ENCODE measurements at places on chromosomes 5 and 9.

DNA sequence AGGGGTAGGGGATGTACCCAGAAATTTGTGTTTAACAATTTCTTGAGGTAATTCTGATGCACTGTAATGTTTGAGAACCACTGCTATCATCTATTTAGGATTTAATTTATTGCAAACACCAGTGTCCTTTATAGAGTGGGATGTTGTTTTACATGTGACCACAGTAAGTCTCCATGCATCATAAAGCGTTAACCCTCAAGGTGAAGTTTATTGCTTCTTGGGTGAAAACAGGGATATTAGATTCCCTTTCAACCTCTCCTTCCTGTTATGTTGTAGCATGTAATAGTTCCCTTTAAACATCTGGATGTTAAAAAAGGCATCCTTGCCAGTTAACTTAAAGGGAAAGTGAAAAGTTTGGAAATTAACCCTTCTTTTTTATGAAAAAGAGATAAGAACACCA, 35.8 kb upstream of the ATG10 start:
- DNase-seq, result no peak

GRCh38 chr9:129624168-129624759, 1.7 kb upstream of the NTMT1 start:
- no peak for DNase-seq

DNA sequence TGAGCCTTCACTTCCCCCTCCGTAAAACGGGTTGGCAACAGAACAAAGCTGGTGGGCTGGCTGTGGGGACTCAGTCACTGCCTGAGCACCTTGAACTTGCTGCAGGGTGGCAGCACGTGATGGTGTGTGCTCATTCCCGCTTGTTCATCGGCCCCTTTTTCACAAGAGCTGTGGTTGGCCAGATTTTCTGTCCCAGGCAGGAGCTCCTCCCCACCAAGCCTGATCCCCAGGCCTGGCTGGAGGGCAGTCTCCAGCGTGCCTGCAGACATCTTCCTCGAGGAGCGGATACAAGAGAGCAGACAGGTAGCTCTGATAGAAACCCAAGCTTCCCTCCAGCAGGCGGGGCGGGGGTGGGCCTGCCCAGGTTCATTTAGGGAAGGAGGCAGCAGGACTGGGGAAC, 61.9 kb upstream of the ORM1 start:
- DNase-seq, result no peak

DNA sequence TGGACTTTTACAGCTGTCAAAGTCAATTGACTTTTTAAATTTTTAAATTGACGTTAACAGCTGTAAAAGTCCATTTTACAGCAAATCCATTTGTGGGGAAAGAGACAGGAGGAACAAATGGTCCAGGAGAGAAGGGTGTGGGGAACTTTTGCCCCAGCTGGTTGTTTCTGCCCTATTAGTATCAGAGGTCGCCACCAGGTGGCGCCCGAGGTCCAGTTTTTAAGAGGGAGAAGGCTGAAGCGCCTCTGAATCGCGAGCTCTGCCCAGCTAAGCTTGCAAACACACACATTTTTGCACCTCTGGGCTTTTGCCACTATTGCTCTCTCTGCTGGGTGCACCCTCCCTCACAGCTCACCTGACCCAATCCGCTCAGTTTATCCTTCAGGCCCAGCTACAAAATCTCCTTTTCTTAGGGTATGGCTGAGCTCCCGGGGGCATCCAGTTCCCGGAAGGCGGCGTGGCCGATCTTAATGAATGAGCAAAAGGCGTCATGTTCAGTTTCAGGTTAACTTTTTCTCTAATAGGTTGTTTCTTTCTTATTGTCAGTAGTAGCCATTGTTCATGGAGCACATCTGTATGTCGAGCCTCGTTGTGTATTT, 6.3 kb upstream of the TTLL11 start:
- peak; percentile 67 for DNase-seq

- DNase-seq, result no peak
These were observed 25.2 kb downstream of the RALGPS1 start for GRCh38 chr9:126939821-126940221.

- no peak for DNase-seq
These were observed 41.2 kb downstream of the MOCS2 start for GRCh38 chr5:53068291-53068836.

DNA sequence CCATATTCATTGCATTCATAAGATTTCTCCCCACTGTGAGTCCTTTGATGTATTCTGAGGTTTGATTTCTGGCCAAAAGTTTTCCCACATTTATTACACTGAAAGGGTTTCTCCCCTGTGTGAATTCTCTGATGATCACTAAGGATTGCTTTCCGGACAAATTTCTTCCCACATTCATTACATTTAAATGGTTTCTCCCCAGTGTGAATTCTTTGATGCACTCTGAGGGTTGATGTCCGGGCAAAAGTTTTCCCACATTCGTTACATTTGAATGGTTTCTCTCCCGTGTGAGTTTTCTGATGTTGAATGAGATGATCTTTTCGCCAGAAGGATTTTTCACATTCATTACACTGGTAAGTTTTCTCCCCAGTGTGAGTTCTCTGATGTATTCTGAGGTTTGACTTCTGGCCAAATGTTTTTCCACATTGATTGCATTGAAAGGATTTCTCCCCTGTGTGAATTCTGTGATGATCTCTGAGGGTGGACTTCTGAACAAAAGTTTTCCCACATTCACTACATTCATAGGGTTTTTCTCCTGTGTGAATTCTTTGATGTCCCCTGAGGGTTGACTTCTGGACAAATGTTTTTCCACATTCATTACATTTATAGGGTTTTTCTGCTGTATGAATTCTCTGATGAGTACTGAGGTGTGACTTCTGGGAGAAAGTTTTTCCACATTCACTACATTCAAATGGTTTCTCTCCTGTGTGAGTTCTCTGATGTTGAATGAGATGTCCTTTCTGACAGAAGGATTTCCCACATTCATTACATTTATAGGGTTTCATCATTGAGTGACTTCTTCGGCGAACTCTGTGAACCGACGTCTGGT, 18.8 kb downstream of the ZNF510 start:
- no peak for DNase-seq

- DNase-seq, result no peak
These were observed 23.7 kb downstream of the CWC27 start for GRCh38 chr5:64792469-64792868.

DNA sequence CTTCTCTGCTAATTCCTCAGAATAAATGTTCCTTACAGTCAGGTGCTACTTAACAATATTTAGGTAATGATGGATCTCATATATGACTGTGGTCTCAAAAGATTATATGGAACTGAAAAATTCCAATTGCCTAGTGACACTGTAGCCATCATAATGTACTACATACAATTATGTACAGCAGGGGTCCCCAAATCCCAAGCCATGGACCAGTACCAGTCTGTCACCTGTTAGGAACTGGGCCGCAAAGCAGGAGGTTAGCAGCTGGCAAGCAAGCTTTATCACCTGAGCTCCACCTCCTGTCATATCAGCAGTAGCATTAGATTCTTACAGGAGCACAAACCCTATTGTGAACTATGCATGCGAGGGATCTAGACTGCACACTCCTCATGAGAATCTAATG, 69.6 kb downstream of the NR2F1-AS1 start:
- DNase-seq, result no peak

DNA sequence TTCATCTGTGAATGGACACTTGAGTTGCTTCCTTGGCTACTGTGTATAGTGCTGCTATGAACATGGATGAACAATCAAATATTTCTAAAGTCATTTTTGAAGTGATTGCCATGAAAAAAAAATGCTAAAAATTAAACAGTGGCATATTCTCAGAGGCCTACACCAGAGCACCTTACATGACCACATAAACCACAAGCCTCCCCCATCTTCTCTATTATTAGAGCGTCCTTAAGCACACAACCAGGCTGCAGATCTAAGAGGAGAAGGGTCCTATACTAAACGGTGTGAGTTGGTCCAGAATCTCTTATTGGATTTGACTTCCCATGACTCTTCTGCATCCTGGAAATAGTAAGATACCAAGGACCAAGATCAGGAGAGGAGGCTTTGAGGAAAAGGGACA, 34.3 kb downstream of the PCA3 start:
- no peak for DNase-seq

DNA sequence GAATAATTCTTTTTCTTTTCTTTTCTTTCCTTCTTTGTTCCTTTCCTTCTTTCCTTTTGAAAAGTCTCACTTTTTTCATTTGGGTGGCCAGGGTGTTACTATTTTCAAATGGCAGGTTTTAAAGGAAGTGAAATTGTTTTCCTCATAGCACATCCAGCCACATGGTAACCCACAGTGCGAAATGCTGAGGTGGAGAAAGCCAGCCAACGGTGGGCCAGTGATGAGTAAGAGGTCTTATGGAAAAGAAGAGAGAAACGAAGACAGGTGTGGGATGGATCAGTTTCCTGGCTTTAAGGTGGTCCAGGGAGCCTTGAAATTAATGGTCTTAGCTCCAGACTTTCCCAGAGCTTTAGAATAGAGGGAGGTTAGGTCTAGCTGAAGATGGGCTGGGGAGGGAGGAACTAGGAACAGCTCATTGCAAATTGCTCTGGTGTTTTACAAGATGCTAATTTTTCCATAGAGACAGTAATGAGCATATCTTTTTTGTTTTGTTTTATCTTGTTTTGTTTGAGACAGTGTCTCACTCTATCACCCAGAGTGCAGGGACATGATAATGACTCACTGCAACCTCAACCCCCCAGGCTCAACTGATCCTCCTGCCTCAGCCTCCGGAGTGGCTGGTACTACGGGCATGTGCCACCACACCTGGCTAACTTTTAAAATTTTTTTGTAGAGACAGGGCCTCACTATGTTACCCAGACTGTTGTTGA, 17.8 kb downstream of the ITK start:
- DNase-seq, result no peak

GRCh38 chr9:129400971-129401622, 219.8 kb downstream of the C9orf50 start:
- DNase-seq, result no peak

- no peak for DNase-seq
These were observed 126.0 kb upstream of the IL12B start for GRCh38 chr5:159456261-159456660.

DNA sequence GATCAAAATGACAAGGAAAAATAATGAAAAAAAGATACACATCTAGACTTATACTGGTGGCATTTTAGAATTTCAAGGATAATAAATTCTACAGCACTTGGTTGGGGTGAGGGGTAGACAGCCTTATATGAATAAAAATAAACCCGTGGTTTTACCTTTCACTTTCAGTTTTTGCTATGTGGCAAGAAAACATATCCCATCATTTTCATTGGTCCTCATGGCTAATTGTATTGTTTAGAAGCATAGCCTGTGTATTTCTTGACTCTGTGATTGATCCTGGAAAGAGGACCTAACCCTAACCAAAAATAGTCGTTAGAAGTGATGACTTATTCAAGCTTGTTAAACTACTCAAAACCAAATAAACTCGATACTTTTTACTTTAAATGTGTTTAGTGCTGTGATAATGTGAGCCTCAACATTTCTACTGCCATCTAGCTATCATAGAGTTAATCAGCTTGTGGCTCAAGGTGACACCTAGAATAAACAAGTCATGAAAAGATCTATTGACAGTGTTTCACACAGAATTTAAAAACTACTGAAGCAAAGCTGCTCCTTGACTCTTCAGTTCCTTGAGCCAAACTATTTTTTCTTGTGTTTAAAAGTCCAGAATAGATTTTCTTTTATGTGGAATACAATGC, 153.3 kb upstream of the IZUMO3 start:
- no peak for DNase-seq

DNA sequence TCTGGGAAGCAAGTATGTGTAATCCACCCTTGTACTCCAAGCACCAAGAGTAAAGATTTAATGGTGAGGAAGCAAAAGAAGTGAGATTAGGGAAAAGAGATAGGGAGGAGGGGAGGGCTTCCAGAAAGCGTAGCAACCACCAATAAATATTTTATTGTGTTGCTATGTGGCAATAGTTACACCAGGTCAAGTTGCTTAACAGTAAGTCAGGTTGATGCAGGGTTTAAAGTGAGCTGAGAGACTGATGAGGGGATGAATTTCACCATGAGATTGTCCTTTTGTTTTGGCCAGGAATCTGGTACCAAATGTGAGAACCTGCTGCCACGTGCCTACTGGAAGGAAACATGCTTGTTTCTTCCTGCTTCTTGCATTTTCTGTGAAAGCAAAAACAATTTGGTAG, 62.7 kb downstream of the PCSK5 start:
- no peak for DNase-seq

DNA sequence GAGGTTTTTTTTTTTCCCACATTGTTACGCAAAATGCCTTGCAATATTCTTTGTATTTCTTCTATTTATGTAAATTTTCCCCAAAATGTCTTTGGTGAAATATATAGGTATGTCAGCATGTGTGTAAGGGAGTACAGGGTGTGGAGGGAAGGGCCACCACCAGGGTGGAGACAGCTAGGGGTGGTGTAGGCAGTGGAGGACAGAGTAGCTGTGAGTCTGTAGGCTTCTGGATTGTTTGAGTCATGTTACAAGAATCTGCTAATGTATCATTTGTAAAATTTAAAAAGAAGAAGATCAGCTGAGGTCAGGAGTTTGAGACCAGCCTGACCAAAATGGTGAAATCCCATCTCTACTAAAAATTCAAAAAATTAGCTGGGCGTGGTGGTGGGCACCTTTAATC, 175.5 kb downstream of the NXNL2 start:
- DNase-seq, result no peak

DNA sequence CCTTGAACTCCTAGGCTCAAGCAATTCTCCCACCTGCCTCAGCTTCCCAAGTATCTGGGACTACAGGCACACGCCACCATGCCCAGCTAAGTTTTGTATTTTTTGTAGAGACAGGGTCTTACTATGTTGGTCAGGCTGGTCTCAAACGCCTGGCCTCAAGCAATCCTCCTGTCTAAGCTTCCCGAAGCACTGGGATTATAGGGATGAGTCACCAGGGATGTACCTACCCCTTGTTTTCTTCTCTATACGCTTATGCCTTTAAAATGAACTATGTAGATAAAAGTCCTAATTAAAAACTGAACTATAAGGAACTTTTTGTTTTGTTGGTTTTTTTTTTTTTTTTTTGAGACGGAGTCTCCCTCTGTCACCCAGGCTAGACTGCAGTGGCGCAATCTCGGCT, 25.8 kb downstream of the UIMC1 start:
- DNase-seq, result no peak

DNA sequence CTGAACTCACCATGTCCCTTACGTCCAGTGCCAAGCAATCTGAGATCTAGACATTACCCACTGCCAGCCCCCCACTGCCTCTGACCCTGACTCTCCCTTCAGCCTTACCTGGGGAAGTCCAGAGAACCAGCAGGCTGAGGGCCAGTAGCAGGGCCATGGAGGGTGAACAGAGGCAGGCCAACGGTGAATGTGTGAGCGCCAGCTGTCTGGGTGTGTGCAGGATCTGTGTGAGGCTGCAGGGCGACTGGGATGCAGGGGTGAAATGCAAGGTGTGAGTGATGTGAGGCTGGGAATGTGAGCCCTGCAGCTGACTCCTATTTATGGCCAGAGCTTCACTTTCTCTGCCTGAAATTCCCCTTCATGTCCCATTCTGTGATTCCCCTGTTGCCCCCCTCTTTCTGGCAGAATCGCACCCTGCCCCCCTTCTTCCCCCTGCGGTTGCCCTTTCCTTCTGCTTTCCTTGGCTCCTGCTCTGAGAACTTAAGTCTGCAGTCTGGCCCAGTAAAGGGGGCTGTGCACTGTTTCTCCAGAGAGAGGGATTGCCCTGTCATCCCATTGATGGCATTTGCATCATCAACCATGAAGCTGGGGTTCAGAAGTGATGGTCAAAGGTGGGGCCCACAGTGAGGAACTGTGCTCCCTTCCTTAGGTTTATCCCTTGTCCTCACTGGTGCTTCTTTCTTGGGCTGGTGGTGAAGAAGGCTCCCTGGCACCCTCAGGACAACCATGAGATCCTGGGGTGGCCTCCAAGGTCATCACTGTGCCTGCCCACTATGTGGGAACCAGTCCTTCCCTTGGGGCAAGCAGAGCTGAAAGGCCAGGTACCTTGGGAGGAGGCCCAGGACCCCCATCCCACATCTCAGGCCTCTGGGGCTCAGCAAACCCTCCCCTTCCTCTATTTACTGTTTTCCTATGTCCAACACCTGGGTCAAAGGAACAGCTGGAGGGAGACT, at the start of gene CCL19:
TSS of gene CCL19 (minus strand) at position 294 of the 953 bp plus-strand sequence. CDS start at position 157, 137 bp downstream.
- DNase-seq, result no peak
